ENCODE measurements at places on chromosomes 1 and 21. TPM values are rescaled to one million over a fixed set of nuclear protein-coding genes. Genes with fewer than 3 reads are reported as not detected.
A peak's percentile ranks its signal among the peaks of the same experiment; 100 is the strongest.

The RAB7B gene
- 9.8 TPM for total RNA-seq

The PTPN22 gene
- total RNA-seq = 8.4 TPM

The SWT1 gene
- total RNA-seq = 5.8 TPM

The CD1B gene
- total RNA-seq = 0.17 TPM

The FAM151A gene
- not detected for total RNA-seq

DNA sequence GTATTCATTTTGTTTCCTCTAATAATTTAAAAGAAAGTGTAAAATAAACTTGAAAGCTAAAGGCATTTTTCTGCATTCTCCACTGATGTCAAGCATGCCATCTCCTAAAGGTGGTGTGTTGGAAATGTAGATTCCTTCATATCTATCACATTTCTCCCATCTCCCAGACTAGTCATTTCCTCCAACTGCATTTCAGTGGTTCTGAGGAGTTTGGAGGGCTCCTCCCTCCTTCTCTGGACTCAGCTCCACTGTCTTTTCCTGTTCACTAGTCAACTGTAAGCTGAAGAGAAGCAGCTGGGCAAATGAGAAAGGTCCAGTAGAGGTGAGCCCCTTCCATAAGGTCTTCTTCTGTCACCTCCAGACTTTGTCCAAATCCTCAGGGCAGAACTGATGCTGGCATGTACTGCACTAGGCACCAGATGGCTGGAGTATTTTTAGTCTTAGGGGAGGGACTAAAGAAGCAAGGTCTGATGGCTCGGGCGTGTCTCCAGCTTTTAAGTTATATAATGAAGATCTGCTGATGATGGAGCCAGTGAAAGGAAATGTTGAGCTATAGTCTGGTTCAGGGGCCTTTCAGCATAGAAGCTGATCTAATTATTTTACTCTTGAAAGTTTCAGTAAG lies 186.1 kb downstream of the NTNG1 start:
- no peaks in the 10 kb centered on the region for H3K27me3 ChIP-seq
- DNase-seq = no peak
- H3K4me3 ChIP-seq = no peak overlapping the region
- no peaks in the 10 kb centered on the region for H3K36me3 ChIP-seq
- no peak overlapping the region for H3K27ac ChIP-seq
- no peaks in the 10 kb centered on the region for H3K4me1 ChIP-seq

DNA sequence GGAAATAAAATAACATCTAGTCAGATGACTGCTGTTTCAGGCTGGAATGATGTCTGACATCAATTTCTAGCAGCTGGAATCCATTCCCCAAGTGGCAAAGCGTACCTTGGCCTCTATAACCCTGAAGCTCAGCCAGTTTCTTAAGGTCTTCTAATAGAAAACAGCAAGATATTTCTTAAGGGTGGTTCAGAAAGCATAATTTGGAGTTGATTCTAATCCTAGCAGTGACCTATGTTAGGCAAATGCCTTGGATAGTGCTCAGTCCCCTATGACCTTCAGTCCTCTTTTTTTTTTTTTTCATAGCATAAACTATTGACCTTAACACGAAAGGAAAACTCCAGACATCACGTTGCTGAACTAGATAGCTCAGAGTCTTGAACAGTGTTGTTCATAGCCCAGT lies 56.5 kb downstream of the LAMC2 start:
- no peak for DNase-seq
- H3K36me3 ChIP-seq = no peaks in the 10 kb centered on the region

DNA sequence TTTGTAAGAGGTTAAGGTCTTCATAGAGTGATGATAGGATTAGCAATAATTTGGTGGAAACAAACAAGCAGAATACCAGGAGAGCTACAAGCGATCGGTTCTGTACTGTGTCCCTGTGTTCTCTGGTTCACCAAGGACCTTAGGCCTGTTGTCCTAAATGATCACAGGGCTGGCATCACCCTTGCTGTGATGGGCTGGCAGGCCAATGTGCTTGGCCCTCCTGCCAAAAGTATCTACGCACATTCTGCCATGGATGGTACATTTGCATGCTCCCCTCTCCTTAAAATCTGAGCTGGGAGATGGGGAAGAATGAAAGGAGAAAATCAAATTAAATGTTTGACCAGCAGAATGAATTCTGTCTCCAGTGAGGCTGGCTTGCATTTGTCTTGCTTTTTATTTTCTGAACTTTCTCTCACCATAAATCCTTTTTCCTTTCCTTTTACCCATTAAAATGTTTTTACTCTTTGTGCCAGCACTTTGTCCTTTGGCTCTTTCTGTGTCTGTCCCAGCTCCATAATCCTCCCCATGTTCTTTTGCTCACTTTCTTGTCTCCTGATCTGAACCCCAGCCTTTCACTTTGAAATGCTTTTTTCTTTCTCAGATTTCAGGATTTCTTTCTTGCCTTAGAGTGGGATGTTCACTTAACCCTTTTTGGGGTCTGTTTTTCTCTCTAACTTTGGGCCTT lies 51.7 kb downstream of the PBX1 start:
- no peak for DNase-seq
- H3K4me1 ChIP-seq = peaks cover 21% of the 10 kb centered on the region
- no peak overlapping the region for H3K27ac ChIP-seq
- H3K27me3 ChIP-seq = no peaks in the 10 kb centered on the region

DNA sequence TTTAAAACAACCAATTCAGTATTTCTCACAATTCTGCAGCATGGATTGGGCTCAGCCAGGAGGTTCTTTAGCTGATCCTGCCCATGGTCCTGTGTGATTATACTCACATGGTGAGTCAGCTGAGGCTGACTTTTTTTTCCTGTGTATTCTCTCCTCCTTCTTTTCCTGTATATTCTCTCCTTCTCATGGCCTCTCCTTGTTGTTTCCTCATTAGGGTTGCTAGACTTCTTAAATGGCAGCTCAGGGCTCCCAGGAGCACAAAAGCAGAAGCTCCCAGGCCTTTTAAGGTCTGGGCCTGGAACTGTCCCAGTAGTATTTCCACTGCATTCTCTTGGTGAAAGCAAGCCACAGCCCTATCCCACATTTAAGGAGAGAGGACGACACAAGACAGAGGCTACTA lies 26.8 kb downstream of the VANGL1 start:
- no peak overlapping the region for H3K4me3 ChIP-seq
- H3K27me3 ChIP-seq = no peaks in the 10 kb centered on the region
- no peak overlapping the region for H3K27ac ChIP-seq
- no peaks in the 10 kb centered on the region for H3K4me1 ChIP-seq

- peaks cover 78% of the 10 kb centered on the region for H3K4me1 ChIP-seq
- peak overlapping the region; percentile 92 for H3K27ac ChIP-seq
- no peak for DNase-seq
- H3K36me3 ChIP-seq = peaks cover 48% of the 10 kb centered on the region
- H3K27me3 ChIP-seq = no peaks in the 10 kb centered on the region
These were observed 4.4 kb upstream of the SLC27A3 start for GRCh38 chr1:153770797-153771196.

DNA sequence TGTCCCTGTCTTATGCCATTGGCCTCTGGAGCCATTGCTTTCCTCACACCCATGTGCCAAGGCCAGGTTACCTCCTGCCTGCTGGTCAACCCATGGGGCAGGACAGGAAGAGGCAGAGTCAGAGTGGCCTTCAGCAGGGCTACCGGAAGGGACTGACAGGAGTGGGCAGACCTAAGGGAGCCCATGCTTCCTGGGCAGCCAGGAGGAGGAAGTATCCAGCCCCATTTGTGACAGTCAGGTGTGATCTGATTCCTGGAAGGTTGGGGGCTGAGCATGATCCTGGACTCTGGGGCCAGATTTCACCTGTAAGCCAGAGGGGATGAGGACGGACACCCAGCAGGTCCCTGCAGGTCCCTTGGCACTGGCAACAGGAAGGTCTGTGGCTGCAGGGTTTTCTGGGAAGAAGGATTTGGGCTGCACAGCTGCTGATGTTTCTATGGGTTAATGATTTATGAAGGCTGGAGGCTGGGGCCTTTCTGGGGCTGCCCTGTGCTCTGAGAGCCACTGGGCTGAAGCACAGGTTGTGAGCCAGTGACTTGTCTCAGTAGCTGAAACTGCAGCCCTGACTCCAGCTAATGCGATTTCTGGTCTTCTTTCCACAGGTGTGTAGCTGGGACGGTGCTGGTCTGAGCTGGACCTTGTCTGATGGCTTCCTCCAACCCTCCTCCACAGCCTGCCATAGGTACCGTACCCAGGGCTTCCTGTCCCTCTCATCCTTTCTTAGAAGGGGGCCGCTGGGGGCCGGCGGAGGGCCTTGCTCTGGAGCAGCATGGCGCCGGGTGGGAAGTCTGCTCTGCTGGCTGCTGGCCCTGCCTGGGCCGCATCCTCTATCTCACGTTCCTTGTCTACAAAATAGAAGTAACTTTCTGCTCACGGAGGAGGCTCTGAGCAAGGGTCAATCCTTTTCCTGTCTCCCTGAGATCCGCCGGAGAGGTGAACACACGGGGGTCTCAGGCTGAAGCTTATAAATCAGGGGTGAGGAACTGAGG lies 40.7 kb downstream of the ARHGEF10L start:
- H3K4me1 ChIP-seq = no peaks in the 10 kb centered on the region
- no peak overlapping the region for H3K27ac ChIP-seq
- H3K27me3 ChIP-seq = no peaks in the 10 kb centered on the region
- DNase-seq = no peak
- no peaks in the 10 kb centered on the region for H3K36me3 ChIP-seq

GRCh38 chr1:186297439-186298045 lies 77.5 kb downstream of the TPR start:
- no peak overlapping the region for H3K4me3 ChIP-seq
- DNase-seq = no peak
- H3K36me3 ChIP-seq = no peaks in the 10 kb centered on the region
- H3K4me1 ChIP-seq = no peaks in the 10 kb centered on the region
- H3K27ac ChIP-seq = no peak overlapping the region
- H3K27me3 ChIP-seq = no peaks in the 10 kb centered on the region

GRCh38 chr1:199811163-199811562 lies 216.3 kb upstream of the NR5A2 start:
- no peak for DNase-seq
- H3K36me3 ChIP-seq = no peaks in the 10 kb centered on the region
- H3K27me3 ChIP-seq = no peaks in the 10 kb centered on the region

GRCh38 chr1:7586031-7586941 lies 184.8 kb upstream of the VAMP3 start:
- H3K27ac ChIP-seq = no peak overlapping the region
- H3K4me1 ChIP-seq = no peaks in the 10 kb centered on the region
- no peaks in the 10 kb centered on the region for H3K27me3 ChIP-seq
- DNase-seq = peak; percentile 15
- no peak overlapping the region for H3K4me3 ChIP-seq
- H3K36me3 ChIP-seq = no peaks in the 10 kb centered on the region

DNA sequence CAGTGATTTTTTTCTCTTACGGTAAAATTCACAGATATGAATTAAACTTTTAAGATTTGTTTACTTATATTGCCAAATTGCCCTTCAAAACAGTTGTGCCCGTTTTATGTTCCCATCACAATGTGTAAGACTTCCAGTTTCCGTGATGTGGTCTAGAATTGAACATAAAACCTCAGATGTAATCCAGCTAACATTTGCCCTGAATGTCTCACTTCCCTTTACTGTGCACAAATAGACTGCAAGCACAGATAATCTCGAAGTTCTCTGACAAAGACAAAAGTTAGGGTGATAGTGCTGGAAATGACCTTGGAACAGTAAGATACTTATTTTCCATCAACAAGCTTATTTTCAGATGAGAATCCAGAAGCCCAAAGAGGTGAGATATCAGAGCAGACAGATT lies 177.5 kb downstream of the ZZZ3 start:
- H3K4me3 ChIP-seq = no peak overlapping the region
- DNase-seq = no peak
- no peak overlapping the region for H3K27ac ChIP-seq

- H3K27ac ChIP-seq = no peak overlapping the region
- no peak overlapping the region for H3K4me3 ChIP-seq
- DNase-seq = no peak
- H3K27me3 ChIP-seq = no peaks in the 10 kb centered on the region
- peaks cover 20% of the 10 kb centered on the region for H3K4me1 ChIP-seq
These were observed 3.5 kb upstream of the TTC22 start for GRCh38 chr1:54804471-54805132.

GRCh38 chr1:917466-918091 lies 6.1 kb upstream of the SAMD11 start:
- H3K4me1 ChIP-seq = peaks cover 13% of the 10 kb centered on the region
- peak; percentile 64 for DNase-seq
- no peaks in the 10 kb centered on the region for H3K27me3 ChIP-seq
- no peaks in the 10 kb centered on the region for H3K36me3 ChIP-seq
- no peak overlapping the region for H3K27ac ChIP-seq

Data from upper lobe of left lung (tissue), 6 donors.